ENCODE measurements at places on chromosomes 6 and 20.

DNA sequence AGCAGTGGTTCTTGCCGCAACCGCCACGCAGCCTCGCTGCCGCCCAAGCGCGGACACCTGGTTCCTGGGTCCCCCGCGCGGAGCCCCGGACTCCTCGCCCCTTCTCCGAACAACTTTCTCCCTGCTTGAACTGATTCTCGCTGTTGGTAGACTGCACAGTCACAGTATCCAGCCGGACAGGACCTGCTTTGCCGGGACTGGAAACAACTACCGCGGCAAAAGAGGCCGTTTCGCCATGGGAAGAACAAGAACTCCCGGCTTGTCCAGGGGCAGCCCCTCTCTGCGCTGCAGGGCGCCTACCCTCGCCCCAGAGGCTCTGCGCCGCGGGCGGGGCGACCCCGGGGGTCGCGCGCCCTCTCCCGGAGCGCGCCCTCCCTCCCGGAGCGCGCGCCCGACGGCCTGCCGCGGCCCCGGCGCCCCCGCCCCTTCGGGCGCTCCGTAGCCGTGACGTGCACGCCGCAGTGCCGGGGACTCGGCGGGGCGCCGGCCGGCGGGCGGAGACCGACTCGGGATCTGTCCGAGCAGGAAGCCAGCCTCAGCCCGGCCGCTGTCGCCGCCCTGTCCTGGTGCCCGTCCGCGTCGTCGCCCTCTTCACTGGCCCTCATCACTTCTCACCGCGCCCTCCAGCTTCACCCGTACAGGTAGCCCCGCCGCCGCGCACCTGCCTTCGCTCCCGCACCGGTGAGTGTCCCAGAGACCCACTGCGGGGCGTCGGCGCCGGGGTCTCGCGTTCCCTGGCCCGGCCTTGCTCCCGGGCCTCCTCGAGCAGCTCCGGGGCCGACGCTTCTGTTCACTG is at the start of gene MYO6:
TSS of gene MYO6 (plus strand) at position 497 of the 796 bp plus-strand sequence. CDS start 68,309 bp downstream, outside the sequence.
- DNase-seq: peak; percentile 5

DNA sequence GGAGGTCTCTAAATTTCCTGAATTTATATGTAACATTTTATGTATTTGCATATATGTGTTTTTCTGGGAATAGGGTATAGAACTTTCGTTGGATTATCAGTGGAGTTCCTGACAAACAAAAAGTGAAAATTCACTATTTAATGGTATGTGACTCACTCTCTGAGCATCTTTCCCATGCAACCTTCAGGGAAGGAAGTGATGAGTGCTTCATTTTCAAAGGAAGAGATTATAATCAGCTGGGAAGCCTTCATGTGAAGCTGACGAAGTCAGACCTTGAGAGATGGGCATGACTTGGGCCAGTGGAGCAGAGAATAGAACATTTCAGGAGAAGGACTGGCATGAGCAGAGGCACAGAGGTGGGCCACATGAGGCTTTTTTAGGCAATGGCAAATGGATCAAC is 72.7 kb downstream of the FAXC start:
- DNase-seq: no peak

DNA sequence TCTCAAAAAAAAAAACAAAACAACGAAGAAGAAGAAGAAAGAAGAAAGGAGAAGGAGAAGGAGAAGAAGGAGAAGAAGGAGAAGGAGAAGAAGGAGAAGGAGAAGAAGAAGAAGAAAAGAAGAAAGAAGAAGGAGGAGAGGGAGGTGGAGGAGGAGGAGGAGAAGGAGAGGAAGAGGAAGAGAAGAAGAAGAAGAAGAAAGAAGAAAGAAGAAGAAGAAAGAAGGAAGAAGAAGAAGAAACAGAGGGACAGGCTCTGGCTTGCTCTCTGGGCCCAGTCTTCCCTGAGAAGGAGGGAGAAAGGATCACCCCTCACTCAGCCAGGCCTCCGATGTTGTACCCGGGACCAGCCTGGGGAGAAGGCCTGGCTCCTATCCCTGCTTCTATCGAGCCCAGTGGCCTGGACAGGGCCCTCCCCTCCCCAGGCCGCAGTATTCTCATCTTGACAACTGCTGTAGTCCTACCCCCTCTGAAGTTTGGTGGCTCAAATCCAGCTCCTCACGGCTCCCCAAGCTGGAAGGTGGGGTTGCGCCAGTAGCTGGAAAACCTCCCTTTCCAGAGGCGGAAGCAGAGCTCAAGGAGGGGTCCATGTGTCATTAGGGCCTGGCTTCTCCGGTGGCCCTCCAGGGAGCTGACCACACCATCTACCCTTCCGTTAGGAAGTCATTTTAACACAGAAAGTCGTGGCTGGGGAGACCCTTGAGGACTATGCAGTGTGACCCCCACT is 18.9 kb downstream of the C6orf132 start:
- no peak for DNase-seq

DNA sequence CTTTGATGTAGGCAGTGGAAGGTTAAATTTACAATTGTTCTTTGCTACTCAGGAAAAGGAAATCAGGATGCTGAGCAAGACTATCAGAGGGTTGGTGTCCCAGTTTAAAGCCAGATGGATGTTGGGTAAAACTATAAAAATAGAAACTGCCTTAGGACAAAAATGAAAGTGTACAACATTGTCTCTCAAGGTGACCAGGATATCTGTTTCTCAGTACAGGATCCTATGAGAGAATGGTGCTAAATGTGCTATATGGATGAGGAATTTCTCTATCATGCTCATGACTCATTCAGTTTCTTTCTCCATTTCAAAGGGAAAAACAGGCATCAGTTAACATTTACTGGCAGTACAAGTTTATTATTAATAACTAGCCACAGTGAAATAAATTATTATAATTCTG is 534.2 kb upstream of the GJE1 start:
- no peak for DNase-seq

DNA sequence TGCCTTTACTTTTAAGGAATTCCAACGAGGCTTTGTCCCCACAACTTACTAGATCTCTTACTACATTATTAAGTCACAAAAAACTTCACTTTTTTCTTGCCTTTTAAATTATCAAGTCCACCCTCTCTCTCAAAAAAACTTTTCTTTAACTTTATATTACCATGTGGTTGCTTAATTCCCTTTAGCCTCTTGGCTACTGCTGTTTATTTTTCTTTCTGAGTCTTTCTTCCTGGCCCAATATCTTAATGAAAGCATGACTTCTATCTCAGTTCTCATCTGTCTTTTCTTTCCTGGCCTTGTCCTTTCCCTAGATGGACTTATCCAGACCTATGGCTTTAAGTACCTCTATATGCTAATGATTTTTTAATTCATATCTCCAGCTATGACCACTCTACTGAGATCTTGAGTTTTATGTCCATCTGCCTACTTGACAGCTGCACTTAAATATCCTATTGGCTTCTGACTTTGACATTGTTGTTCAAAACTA is 710.5 kb downstream of the RFPL4B start:
- no peak for DNase-seq

DNA sequence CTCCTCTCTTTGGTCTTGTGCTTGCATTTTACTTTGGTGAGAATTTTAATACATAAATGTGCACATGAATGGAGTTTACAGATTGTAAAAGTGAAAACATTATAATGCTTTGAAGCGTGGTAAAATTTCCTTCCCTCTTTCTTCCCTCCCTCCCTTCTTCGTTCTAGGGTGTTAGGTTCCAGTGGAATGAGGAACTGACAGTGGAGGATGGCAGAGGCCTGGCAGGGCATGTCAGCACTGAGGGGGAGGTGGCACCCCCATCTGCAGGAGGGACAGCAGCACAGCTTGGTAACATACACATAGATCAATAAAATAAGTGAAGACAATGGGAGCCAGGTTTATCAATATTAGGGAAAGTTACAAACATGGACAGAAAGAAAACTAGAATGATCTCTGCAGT is 47.5 kb downstream of the RNASET2 start:
- no peak for DNase-seq

GRCh38 chr20:1577906-1578305 is 20.4 kb upstream of the SIRPD start:
- DNase-seq: no peak

DNA sequence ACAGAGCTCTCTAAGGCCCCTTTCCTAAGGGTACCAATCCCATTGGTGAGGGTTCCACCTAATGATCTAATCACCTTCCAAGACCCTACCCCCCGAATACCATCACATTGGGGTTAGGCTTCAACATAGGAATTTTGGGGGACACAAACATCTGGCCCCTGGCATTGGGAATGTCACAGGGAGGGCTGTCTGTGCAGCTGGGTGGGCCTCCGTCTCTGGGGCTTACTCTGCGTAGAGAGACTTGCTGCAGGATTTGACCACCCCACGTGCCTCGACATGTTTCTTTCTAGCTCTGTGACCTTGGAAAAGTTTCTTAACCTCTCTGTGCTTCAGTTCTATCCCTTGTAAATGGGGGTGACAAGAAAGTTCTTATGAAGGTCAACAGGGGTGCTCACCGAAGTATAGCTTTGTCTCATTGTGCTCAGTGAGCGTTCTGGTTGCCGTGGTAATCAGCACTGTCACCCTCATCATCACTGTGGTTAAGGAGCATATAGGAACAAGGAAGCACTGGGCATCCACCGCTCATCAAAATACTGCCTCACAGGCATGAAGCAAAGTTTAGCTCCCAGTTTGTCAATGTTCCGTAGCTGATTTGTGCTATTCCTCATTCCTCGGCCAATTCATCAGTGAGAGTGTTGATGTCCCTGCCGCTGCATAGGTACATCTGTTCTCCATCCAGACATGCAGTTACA is 152.8 kb downstream of the SYCP2 start:
- DNase-seq: no peak

DNA sequence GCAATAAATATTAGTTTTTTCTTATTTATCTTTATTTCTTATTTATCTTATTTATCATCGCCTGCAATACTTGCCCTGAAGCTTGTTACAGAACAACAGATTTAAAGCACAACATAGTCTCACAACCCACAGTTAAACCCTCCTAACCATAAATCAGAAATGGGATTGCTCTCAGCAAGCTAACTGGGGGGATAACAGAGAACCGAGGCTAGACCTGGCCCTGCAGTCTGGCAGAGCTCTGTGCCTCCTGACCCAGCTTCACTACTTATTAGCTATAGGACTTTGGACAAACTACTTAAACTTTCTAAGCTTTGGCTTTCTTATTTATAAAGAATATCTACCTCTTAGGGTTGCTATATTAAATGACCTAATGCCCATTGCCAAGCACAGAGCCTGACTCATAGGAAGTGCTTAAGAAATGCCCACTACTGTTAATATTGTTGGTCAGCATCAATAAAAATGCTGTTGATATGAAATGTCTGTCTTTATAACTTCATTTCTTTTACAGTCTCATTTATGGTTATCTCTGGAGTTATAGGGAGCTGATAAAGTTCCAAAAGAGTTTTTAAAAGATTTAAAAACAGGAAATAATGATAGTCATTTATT is 87.9 kb upstream of the BEND6 start:
- no peak for DNase-seq

DNA sequence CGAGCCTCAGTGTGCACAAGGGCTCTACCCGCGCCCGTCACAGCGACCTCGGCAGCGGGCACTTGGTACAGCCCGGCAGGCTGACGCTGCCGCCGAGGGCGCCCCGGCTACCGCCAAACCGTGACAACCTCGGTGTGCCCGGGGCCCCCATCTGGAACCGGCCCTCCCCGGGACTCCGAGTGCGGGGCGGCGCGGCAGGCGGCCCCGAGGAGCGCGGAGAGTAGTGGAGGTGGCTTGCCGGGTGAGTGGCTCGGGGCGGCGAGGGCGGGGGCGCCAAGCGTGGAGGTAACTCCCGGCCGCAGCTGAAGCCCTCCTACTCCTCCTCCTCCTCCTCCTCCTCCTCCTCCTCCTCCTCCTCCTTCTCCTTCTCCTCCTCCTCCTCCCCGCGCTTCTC is at the start of gene ISM1:
TSS of gene ISM1 (plus strand) at position 371 of the 394 bp plus-strand sequence. CDS start 503 bp downstream, outside the sequence.
- no peak for DNase-seq

- DNase-seq: no peak
These were observed 139.3 kb upstream of the PMEPA1 start for GRCh38 chr20:57849121-57849520.

DNA sequence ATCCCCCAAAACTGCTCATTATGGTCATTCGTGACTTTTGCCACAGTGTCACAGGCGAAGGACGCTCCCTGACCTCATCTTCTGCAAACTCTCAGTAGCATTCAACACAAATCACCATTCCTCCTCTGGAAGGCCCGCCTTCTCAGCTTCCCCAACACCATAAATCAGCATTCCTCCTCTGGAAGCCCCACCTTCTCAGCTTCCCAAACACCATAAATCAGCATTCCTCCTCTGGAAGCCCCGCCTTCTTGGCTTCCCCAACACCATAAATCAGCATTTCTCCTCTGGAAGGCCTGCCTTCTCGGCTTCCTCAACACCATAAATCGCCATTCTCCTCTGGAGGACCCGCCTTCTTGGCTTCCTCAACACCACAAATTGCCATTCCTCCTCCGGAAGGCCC is 288.0 kb upstream of the AGPAT4 start:
- no peak for DNase-seq

GRCh38 chr20:62652041-62652893 is 10.0 kb downstream of the SLCO4A1 start:
- DNase-seq: peak; percentile 22

GRCh38 chr20:18323705-18324104 is 35.4 kb downstream of the ZNF133 start:
- no peak for DNase-seq

- no peak for DNase-seq
These were observed 29.9 kb upstream of the SYNCRIP start for GRCh38 chr6:85672623-85673022.

DNA sequence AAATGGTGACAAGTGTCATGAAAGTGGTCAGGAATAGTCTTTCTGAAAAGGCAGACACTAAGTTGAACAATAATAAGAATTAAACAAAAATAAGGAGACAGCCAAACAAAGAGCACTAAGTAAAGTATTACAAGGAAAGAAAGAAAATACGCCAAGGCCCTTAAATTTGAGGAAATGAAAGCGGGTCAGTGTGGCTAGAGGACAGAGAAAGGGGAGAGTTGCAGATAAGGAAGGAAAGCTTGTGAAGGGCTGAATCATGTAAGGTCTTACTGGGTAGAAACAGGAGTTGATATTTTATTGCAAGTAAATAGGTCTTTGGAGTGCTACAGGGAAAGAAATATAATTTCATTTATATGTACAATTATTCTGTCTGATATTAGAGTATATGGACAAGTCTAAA is 732.1 kb downstream of the EPHA7 start:
- no peak for DNase-seq

- DNase-seq: no peak
These were observed 59.3 kb downstream of the DLL1 start for GRCh38 chr6:170231293-170232185.

GRCh38 chr6:119484598-119484997 is 135.0 kb upstream of the MAN1A1 start:
- no peak for DNase-seq

GRCh38 chr6:156917213-156917612 is 140.0 kb downstream of the ARID1B start:
- no peak for DNase-seq

- DNase-seq: no peak
These were observed 109.3 kb downstream of the TRDN start for GRCh38 chr6:123527406-123527805.
